EH (cell line): ENCODE measurements at places on chromosomes 11 and 22.

GRCh38 chr11:11969380-11970215 is 38.8 kb downstream of the DKK3 start:
- DNase-seq = no peak

DNA sequence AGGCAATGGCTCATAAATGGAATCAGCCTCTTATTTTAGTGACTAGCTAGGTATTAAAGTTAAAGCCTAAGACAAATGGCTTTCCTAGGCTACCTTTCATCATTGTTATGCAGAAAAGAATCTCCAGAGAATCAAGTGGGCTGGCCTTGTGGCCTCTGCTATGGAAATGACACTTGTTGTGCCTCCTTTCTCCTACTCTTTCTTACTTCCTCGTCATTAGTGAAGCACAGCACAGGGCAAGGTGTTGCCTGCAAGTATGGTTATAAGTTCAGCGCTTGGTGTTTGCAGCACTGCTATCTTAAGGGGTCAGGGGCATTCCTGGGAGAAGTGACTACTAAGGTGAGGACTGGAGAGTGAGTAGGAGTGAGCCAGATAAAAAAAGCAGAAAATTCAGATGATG is 45.4 kb upstream of the GLYATL1 start:
- DNase-seq = no peak

- peak; percentile 6 for DNase-seq
Observed at GRCh38 chr11:18013790-18014507, 1.1 kb upstream of the SERGEF start.

GRCh38 chr11:1570001-1570453 is 2.0 kb downstream of the DUSP8 start:
- DNase-seq = no peak
